ENCODE measurements at places on chromosomes 11 and 22.

DNA sequence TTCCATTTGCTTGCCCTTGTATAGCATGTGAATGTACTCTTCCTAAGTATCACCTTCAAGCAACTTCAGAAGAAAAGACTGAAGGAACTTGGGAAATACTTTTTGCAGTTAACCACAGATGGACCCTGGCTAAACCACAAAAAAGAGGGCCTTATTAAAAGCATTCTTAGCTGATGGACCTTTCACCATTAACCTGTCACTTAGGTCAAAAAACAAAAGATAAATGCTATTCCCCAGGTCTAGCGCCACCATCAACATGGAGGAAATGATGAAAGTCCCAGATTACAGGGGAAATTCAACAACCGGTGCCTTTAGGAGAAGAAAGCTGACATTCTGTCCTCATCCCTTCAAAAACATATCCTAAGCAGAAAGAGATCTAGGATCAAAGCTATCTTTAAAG lies 29.5 kb downstream of the STK33 start:
- no peak for DNase-seq

- no peak for DNase-seq
Observed at GRCh38 chr11:8168485-8169257, at the start of gene RIC3. Gene RIC3, minus strand, starts transcription at chr11:8169025. Its CDS starts 36 bp downstream, at chr11:8168989.

- peak; percentile 56 for DNase-seq
Observed at GRCh38 chr11:58513747-58514367, 6.0 kb upstream of the OR5B21 start.

DNA sequence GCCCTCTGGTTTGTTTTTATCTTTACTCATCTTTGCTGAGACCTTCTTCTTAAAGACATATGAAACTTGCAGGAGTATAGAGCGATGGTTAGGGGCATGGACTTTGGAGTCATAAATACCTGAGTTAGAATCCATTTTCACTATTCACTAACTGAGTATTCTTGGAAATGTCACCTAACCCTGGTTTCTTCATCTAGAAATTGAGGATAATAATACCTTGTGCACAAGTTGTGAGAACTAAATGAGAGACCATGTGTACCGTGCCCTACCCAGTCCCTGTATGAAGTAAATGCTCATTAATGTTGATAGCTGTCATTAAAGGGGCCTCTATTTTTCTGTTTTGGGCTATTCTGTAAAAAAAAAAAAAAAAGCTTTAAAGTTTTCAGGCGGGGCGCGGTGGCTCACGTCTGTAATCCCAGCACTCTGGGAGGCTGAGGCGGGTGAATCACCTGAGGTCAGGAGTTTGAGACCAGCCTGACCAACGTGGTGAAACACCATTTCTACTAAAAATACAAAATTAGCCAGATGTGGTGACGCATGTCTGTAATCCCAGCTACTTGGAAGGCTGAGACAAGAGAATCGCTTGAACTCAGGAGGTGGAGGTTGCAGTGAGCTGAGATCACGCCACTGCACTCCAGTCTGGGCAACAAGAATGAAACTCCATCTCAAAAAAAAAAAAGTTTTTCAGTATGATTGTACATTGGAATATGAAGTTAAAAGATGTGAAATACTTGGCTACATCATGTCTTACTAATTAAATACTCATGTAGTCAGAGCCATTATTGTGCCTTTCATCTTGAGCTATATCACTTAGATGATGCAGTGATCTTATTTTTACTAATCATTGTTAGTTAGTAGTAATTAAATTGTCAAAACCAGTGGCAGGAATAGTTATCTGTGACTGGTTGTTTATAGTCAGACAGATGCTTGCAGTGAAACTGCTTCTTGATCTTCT lies 95.0 kb downstream of the AMOTL1 start:
- DNase-seq: peak; percentile 84

DNA sequence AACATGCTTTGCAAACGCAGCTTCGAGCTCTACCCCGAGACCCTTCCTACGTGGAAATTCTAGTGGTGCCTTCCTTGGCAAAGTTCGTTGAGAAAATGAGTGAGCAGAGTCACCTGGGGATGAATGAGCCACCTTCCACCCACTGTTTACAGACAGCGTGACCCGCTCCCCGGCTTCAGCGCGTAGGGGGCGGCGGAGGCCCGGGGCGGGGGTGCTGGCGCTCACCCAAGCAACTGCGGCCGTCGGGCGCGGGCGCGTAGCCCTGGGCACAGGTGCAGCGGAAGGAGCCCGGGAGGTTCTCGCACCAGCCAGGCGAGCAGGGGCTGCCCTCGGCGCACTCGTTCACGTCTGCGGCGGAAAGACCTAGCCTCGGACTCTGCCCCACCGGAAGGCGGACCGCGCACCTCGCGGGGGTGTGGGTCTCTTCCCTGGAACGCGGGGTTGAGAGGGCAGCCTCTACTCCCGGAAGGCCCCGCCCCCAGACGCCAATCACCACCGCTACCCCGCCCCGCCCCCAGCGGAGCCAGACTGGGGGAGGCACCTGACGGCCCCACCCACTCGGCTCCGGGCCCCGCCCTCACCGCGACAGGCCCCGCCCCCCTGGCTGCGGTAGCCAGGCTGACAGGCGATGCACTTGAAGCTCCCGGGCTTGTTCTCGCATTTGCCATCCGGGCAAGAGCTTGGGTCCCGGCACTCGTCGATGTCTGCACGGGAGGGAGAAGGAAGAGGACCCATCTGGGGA lies 11.8 kb downstream of the LTBP3 start:
- no peak for DNase-seq

GRCh38 chr11:75333022-75333806 lies 18.2 kb downstream of the ARRB1 start:
- no peak for DNase-seq

- DNase-seq: peak; percentile 98
Observed at GRCh38 chr22:20531404-20532201, 24.2 kb downstream of the MED15 start.

DNA sequence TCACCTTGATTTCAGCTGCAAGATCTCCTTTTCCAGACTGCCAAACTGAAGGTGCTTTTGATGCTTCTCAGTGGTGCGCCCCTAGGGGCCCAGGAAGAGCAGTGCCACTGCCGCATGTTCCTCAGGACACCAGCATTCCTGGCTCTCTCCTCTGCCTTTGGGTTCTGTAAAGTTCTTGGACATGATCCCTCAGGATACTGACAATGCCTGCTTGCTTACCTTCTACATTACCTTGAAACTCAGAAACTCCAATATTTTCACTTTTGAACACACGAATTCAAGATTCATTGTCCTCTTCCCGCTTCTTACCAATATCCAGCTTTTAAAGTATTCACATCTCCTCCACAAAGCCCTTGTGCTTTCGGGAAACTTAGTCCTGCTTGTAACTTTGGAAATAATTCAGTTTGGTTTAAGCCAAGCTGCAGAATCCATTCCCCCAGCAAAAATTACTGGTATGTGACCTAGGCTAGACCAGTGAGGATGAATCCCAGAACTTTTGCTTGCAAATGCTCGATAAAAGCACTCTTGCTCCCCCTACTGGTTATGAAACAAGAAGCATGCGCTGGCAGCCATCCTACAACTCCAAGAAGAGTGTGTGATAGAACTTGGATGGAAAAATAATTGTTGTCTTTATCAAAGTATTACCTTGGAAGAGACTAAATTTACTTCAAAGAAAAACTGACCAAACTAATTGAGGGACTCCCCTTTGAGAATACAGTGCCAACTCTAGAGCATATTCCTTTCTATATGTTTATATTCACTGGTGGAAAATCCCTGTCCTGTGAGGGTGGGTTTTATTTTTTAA lies 16.5 kb upstream of the OR5B21 start:
- DNase-seq: peak; percentile 51

- no peak for DNase-seq
Observed at GRCh38 chr11:117997406-117997805, 11.2 kb downstream of the IL10RA start.

DNA sequence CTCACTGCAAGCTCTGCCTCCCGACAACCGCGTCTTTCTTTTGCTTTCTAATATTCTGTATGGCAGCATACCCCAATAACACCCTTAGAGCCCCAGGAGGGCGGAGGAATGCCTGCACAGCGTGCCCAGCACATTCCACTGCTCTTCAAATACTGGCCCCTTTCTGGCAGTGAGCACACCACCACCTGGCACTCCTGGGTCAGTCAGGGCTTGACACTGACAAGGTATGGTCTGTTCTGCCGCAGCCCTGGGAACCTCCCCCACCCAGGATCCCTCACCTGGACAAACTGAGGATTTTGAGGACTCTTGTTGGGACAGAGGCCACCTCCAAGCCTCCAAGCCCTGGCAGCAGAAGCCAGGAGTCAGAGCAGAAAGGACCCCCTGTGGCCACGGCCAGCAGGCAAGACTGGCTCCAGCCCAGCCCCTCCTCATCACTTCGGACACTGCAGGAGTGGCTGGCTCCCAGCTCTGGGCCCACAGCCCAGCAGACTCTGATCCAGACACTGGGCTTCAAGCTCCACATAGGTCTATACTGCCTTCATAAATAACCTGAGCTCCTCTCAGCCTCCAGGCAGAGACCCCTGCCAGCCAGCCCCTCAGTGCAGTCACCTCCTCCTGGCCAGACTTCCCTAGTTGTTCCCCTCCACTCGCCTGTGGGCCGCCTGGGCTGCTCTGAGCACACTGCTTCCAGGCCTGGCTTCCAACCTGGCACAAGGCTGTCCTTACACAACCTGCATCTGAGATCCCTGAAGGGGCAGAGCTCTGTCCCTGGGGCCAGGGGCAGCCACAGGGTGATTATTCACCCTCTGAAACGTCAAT lies 14.5 kb downstream of the CARS1 start:
- no peak for DNase-seq

DNA sequence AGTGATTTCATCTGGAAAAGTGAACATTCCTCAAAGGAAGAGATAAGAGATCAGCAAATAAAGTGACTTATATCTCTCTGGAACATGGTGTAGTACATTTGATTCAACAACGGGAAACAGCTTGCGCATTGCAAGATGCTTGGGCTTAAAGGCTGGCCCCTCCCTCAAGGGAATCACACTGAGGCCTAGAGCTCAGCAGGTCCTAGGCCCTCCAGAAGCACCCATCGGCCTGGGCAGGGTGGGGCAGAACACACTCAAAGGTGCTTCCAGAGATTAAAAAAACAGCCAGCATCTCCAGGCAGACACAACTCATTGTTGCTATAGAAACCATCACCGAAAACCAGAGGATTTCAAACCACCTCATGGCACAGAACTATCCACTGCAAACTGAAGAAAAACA lies 69.0 kb upstream of the ARFGAP3 start:
- DNase-seq: no peak

DNA sequence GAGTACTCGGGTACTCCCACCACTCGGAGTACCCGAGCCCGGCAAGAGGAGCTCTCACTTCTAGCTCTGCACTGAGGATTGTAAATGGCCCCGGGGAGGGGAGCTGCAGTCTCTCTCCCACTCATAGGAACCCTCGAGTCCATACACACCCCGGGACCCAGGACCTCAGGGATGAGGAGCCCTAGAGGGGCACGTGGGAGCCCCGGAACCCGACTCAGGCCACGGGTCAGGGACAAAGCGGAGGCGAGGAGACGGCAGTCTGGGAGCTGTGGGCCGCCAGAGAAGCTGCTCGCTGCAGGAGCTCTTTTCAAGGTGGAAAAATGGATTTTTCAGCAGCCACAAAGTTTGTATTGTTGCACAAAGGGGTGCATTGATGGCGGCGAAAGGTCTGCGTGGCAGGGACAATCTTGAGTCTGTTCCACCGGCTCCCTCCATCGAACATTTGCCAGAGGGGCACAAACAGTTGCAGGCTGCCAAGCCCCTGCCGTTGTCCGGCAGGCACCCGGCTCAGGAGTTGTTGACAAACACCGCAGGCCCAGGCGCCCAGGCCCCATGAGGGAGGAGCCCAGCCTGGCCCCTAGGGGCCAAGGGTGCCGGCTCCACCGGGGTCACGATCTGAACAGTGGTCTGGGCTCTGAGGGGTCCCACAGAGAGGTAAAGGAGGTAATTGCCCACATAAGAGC lies 5.7 kb upstream of the FLI1 start:
- DNase-seq: no peak

DNA sequence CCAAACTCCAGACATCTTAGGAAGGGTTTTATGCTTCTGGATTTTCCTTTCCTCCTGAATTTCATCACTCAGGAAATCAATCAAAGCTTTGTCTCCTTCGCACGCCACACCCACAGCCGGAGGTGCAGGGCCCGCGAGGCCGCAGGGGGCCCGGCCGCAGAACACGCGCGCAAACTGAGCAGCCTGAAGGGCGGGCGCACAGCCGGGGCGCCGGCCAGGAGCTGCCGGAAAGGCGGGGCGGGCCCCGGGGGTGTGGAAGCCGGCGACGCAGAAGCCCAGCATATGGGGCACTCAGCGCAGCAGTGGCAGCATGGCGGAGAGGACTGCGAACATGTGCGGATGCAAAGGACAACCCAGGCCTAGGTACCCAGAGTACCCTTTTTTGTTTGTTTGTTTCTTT lies 33.1 kb upstream of the SPTBN2 start:
- no peak for DNase-seq

GRCh38 chr11:7787239-7787638 lies 9.5 kb downstream of the OR5P2 start:
- no peak for DNase-seq

DNA sequence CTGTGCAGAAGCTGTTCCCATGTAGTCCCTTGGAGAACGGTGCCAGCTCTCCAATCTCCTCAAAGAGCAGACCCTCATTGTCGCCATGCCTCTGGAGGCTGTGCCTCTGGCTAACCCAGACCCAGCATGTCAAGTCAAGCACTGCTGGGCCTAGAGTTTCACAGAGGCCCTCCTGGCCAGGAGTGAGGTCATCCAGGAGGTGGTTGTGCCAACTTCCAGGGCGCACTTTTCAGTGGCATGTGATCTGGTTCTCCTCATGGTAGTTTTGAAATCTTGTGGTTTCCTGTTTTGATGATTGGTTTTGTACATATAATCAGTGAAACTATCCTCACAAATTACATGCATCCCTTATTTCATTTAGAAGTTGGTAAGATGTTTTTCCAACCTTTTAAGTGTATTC lies 78.9 kb downstream of the PPFIBP2 start:
- peak; percentile 66 for DNase-seq

DNA sequence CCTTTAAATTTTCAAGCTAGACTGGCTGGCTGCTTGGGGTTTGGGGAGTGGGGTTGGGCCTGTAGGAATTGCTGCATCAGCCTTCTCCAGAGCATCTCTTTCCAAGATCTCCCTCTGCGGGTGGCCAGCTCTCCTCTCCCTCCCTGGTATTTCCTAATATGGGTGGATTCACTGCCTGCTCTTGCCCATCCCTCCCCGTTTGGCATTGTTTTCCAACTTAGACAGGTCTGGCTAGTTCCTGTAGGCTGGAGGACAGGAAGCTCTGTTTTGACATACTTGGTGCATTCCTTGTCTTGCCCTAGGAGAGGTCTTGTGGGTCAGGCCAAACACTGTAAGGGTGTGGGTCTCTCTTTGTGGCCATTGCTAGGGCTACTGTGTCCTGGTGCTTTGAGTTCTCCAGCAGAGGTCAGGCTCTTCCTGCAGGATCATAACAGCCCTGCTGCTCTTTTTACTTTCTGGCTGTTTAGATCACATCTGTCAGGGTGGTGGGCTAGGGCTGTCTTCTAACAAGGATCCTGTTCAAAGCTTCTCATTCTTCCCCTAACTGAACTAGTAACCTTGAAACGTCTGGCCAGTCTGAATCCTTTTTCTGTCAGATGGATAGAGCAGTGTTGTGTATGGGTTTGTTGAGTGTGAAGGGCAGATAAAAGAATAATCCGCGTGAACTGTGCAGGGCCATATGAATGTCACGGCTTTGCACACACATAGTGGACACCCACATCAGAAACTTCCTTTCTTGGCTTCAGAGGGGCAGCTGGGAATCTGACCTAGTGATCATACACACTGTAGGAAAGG lies 18.3 kb upstream of the MICALL1 start:
- DNase-seq: peak; percentile 49
